NCI-H345 (cell line): ENCODE measurements at places on chromosomes 1 and 21.
A peak's percentile ranks its signal among the peaks of the same experiment; 100 is the strongest.

- no peak for DNase-seq
Measured at GRCh38 chr1:199766218-199766792, 261.2 kb upstream of the NR5A2 start.

DNA sequence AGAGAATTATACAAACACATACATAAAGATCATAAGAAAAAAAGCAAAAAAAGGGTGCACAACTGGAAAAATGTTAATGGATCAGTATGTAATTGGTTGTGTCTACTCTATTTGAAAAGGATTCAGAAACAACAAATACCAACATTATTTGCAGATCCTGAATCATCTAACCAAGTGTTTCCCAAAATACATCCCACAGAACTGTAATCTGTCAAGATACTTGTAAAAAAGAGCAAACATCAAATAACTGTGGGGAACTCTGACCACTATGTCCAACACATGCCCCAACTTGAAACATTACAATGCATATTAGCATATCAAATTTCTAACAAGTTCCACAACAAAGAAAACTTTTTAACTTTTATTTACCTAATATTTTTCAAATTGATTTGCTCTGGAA lies 22.6 kb downstream of the ANKRD13C start:
- no peak for DNase-seq

GRCh38 chr1:36203554-36204346 lies 20.5 kb upstream of the THRAP3 start:
- no peak for DNase-seq

DNA sequence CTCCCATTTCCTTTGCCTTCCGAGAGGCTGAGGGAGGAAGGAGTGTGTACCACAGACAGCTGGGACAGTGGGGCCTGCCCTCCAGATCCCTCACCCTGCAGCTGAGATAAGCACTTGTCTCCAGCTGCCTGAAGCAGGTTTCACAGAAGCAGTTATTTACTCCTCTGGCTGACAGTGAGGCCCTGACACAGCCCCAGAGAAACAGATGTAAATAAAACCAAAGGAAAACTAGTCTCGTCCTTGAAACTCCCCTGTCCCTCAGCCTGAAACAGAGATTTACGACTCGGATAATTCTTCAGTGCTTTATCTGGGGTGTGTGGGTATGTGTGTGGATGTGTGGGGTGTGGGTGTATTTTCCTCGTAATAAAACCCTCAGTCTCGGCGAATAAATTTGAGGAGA lies 181.1 kb downstream of the IGSF21 start:
- DNase-seq: peak; percentile 9

DNA sequence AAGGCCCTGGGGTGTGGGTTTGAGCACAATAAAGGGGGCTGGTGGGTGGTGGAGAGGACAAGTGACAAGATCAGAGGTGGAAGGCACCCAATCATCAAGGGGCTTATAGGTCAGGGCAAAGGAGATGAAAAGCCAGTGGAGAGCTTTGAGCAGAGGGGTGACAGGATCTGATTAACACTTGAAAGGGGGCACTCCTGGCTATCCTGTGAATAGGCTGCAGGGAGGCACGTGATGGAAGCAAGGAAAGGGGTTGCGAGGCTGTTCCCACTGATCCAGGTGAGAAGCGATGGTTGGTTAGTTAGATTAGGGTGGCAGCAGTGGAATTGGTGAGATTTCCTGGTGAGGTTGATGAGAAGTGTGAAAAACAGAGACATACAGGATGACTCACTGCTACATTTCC lies 80.6 kb downstream of the WLS start:
- DNase-seq: no peak
